ENCODE measurements at places on chromosomes 3 and 15.

DNA sequence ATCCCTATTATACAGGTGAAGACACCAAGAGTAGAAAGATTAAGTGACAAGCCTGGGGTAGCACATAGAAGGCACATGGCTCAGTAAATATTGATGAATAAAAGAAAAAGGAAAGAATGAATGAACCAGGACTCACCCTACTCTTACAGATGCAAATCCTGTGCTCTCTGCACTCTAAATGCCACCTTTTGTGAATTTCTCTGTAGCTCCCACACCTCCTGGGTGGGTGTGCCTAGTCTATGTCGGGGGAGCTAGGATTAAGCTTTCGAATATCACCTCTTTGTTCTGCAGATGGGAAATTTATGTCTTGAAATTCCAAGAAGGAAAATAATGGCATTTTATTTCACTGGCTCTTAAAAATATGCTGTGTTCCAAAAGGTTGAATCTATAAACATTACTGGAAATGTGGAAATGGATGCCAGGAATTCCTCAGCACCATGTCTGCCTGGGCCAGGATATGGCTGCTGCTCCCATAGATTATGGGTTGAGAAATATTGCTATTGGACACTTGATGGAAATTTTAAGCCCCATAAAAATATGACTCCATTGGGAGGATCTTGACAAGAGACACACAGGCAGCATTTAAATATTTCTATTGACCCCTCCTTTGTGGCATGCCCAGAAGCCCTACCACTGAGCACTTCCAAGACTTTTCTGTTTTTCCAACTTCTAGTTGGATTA, 43.3 kb downstream of the CCNB2 start:
- DNase-seq = no peak

GRCh38 chr3:192899540-192899982, 18.1 kb downstream of the MB21D2 start:
- DNase-seq = no peak

DNA sequence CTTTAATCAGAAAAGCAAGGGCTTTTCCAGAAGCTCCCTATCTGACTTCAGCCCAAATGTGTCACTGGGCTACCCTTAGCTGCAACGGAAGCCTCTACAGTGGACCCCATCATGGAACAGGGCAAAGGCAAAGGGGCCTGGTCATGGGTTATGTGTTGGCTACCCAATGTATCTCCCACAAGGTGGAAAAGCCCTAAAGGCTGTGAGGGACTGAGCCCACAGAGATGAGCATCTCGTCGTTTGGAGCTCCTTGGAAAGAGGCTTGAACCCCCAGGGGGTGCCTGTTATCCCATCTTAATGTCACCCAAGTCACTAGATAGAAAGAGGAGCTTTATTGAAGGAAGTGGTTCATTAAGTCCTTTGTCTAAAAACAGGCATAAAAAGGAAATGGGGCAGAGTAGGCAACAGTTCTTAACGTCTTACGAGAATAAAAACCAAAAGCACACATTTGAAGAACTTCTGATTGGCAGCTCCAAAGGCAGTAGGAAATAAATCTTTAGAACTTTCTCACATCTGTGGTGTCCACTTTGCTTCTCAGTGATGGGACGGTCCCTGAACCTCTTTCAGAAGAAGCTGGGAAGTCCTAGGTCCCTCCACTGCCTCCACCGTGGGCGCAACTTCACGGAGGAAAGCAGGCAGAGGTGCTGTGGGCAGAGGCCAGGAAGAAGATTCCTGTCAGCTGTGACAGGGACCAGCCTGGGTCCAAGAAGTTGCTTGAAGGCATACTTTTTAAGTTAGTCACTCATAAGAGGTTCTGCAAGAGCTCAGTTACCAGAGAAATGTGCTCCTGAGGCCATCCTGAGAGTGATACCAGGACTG, 93.7 kb downstream of the MYLK start:
- no peak for DNase-seq

DNA sequence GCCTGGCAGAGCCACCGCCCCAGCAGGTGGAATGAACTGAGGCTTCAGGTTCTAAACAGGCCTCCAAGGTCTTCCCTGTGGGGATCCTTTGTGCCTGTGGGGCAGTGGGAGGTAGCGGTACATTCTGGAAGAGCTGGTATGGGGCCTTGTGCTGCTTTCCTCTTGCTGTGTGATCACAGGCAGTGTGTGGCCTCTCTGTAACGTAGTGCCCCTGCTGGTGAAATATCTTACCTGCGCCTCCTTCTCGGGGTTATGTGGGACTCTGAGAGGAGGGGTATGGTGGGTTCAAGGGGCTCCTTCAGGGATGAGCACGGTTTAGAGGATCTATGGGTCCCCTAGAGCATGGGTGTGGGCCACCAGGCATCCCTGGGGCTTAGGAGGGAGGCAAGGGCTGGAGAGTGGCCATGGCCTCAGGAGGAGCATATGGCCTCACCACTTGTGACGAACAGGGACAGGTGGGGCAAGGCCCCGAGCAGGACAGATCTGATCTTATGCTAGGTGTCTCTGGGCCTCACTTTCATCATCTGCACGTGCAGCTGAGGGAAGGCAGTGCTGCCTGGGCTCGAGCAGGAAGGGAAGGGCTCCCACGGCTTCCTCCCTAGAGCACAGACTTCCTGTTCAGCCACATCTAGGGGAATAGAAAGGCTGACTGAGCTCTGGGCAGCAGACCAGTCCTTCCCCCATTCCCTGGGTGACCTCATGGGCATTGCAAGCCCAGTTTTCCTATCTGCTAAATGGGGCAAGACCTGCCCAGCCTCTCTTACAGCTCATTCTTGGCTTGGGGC, 1.9 kb upstream of the ALS2CL start:
- DNase-seq = no peak

DNA sequence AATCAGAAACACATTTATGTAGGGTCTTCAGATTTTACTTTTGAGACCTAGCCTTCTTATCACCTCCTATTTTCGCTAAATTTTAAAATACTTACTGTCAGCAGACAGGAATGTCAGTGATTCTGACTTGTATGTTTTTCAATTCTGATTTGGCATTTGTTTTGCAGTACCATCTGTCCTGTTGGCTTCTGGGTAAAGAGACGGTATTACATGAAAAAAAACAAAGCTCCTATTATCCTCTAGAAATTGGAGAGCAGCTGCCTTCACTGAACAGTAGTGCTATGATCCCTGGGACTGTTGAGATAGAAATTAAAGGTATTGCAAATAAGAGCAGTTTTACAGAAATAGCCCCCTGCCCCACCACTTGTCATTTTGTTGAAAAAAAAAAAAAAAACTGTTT, 8.4 kb downstream of the ARMC8 start:
- no peak for DNase-seq
